Left ventricle myocardium inferior (tissue), 1 donor: ENCODE measurements at places on chromosomes 3 and 15. TPM values are rescaled to one million over a fixed set of nuclear protein-coding genes. Genes with fewer than 3 reads are reported as not detected.

Gene NBEAL2
- 12.6 TPM for total RNA-seq

Gene WDR73
- 14.7 TPM for total RNA-seq

Gene CDHR4
- total RNA-seq, result not detected

Gene TMEM40
- total RNA-seq, result 4.5 TPM

Gene CHRD
- total RNA-seq, result 6.5 TPM

Gene HYAL1
- 52.2 TPM for total RNA-seq

Gene CLRN1
- not detected for total RNA-seq

Gene TLR9
- total RNA-seq, result 0.66 TPM

- DNase-seq, result peak; percentile 74
Measured at GRCh38 chr15:92617549-92618520, 37.7 kb downstream of the FAM174B start.

DNA sequence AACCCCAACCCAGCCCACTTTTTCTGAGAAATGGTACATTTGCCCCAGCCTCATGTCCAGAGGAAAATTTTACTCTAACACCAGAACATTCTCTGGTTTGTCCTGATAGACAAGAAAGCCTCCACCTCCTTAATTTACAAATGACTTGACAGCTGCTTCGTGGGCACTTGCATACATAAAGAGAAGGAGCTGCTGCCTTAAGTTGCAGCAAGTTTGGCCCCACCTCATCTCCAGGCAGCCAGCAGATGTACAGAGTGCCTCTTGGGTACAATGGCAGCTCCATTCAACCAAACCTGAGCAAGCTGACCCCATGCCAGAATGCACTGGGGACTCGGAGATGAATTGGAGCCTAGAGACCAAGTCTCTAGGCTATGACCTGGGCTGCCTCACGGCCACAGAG is 6.2 kb upstream of the H1-8 start:
- no peak for DNase-seq

GRCh38 chr15:61834076-61834697 is 226.1 kb downstream of the VPS13C start:
- DNase-seq, result peak; percentile 82

- no peak for DNase-seq
Measured at GRCh38 chr3:17740721-17741141, 1.7 kb downstream of the TBC1D5 start.

- no peak for DNase-seq
Measured at GRCh38 chr3:132710311-132710710, 11.9 kb downstream of the NPHP3 start.

GRCh38 chr15:74333662-74334061 is 33.8 kb downstream of the CYP11A1 start:
- no peak for DNase-seq

GRCh38 chr15:99443056-99443756 is 122.6 kb upstream of the MEF2A start:
- no peak for DNase-seq

DNA sequence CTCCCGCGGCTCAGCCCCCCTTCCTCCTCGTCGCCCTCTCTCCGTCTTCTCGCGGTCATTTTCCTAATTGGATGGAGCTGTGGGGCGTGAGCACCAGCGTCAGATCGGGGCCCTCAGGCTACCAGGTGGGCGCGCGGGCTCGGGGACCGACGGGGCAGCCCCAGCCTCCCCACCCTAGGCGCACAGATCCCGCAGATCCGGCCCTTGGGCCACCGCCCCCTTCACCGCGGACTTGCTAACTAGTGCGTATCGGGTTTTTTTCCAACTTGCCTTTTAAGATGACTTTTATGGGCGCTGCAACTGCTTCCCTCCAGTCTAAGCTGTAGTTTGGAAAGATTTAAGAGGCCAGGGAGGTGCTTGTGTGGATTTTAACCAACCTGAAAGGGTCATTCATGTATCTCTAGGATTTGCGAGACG is 1.3 kb downstream of the ZNF710 start:
- peak; percentile 44 for DNase-seq

GRCh38 chr3:115072265-115073021 is 74.6 kb downstream of the ZBTB20 start:
- DNase-seq, result no peak

GRCh38 chr15:64683378-64683777 is 92.0 kb downstream of the RBPMS2 start:
- DNase-seq, result no peak

GRCh38 chr3:28109829-28110228 is 131.6 kb upstream of the CMC1 start:
- no peak for DNase-seq

GRCh38 chr3:194072097-194072428 is 63.9 kb upstream of the HES1 start:
- DNase-seq, result no peak

GRCh38 chr3:175735866-175736265 is 876.7 kb downstream of the NAALADL2 start:
- no peak for DNase-seq

DNA sequence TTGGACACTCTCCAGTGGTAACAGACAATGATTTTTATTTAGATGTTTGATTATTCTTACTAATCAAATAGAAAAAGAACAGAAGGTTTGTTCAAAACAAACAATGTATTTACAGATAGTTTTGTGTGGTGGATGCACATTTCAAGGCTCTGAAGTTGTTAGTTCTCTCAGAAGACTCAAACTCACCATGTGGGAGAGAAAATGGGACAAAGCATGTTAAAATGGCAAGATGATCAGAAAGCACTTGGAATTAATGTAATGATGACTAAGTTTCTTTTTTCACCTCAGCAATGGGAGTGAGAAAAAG is 450.5 kb upstream of the KCNMB2 start:
- no peak for DNase-seq

DNA sequence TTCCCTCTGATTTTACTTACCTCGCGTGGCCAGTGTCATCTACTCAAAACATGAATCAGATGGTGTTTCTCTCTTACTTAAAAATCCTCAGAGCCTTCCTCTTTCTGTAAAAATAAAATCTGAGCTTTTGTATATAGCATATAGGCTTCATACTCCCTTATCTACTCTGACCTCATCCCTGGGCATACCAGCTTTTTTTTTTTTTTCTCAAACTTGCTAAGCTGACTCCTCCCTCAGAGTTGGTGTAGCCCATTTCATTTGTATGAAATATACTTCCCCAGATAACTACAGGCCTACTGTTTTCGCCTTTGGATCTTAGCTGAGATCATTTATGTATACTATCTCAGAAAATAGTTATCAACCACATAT is 648.9 kb upstream of the ALCAM start:
- no peak for DNase-seq

GRCh38 chr3:45756055-45756454 is 40.3 kb downstream of the SLC6A20 start:
- DNase-seq, result no peak

DNA sequence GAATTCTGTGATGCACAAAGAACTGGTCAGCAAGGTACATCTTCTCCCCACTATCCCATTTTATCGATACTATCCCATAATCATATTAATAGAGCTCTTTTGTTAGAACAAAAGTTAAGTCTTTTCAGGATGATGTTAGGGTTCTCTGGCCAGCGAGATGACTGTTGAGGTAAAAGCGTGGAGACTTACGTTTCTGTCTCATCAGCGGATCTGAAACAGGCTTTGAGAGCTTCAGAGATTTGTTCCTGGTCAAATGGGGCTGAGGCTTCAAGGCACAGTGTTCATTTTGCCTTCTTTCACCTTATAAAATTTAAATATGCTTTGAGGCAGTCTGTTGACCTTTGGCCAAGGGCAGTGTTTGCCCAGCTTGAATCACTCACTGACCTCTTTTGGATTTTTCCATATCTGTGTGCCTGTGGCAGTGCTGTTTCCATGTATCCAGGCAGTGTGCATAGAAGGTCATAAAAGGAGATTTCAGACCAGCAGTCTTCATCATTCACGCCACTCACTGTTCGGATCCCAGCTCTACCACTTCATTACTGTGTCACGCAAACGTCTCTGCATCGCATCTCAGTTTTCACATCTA is 3.1 kb downstream of the ADAMTSL3 start:
- DNase-seq, result no peak

- no peak for DNase-seq
Measured at GRCh38 chr15:88431441-88431840, 35.7 kb downstream of the MRPL46 start.

GRCh38 chr3:194333212-194333980 is 17.7 kb downstream of the CPN2 start:
- peak; percentile 87 for DNase-seq

DNA sequence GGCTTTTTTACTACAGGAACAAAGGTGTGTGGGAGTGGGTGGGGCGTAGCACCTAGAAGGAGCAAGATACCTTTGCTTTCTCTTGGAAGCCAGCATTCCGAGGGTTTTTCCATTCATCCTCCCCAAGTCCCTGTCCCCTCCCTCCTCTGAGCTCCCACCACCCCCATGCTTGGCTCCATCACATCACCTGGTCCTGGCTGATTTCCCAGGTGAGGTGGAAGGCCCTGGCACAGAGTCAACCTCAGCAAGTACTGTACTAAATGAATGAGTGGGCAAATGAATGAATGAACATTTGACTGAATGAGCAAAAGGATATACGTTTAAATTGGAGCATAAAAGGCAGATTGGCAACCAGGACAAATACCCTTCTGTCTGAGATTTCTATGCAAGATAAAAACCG is 45.4 kb downstream of the DZIP1L start:
- no peak for DNase-seq
